Aorta (tissue), 5 donors: ENCODE measurements at places on chromosomes 1 and 21.

GRCh38 chr1:222275001-222275728 is 272.7 kb downstream of the HHIPL2 start:
- no peaks in the 10 kb centered on the region for H3K27me3 ChIP-seq
- H3K4me3 ChIP-seq = no peak overlapping the region

DNA sequence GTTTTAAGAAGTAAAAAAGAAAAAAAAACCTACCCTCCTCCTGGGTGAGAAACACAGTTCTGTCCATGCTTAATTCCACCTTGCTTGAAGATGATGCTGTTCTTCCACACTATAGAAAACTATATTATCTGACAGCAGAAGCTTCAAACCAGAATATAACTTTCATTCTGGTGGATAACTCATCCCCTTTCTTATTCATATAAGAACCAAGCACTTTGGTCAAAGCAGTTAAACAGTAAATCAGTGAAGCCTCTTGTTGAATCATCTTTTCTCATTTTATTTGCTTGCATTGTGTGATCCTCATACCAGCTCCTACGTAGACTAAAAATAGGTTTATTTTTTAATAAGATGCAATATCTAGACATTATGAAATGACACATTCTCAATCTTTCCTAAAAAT is 36.7 kb upstream of the PRDX6 start:
- no peak overlapping the region for H3K4me3 ChIP-seq
- no peaks in the 10 kb centered on the region for H3K36me3 ChIP-seq
- H3K27ac ChIP-seq = no peak overlapping the region
- H3K4me1 ChIP-seq = peaks cover 3% of the 10 kb centered on the region

DNA sequence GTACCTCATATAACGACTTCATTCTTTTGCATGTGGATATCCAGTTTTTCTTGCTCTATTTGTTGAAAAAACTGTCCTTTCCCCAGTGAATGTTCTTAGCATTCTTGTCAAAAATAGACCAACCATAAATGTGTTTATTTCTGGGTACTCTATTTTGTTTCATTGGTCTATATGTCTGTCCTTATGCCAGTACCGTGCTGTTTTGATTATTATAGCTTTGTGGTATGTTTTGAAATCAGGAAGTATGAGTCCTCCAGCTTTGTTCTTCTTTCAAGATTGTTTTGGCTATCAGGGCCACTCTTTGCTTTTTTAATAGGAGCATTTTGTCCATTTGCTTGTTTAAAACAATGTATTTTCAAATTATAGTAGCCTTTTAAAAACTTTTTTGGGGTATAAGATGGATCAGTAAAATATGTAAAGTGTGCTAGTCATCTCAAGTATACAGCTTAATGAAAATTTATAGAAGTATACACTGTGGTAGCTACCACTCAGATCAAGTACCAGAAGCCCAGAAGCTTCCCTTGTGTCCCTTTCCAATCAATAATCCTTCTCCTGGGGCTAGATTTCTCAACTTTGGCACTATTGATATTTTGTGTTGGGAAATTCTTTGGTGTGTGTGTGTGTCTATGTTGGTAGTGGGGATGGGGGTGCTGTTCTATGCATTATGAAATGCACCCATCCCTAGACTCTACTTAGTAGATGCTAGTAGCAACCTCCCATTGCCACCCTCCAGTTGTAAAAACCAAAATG is 16.8 kb downstream of the MROH7 start:
- H3K4me1 ChIP-seq = no peaks in the 10 kb centered on the region
- H3K4me3 ChIP-seq = no peak overlapping the region
- no peaks in the 10 kb centered on the region for H3K36me3 ChIP-seq
- DNase-seq = no peak

- H3K36me3 ChIP-seq = no peaks in the 10 kb centered on the region
- H3K27me3 ChIP-seq = no peaks in the 10 kb centered on the region
- H3K4me1 ChIP-seq = peaks cover 1% of the 10 kb centered on the region
- H3K27ac ChIP-seq = no peak overlapping the region
These were observed 148.7 kb downstream of the ADGRL2 start for GRCh38 chr1:81949421-81949820.

- peaks cover 2% of the 10 kb centered on the region for H3K4me1 ChIP-seq
- no peak overlapping the region for H3K4me3 ChIP-seq
- H3K27me3 ChIP-seq = no peaks in the 10 kb centered on the region
- no peaks in the 10 kb centered on the region for H3K36me3 ChIP-seq
- no peak overlapping the region for H3K27ac ChIP-seq
These were observed 67.8 kb upstream of the BCL10 start for GRCh38 chr1:85344256-85344694.

DNA sequence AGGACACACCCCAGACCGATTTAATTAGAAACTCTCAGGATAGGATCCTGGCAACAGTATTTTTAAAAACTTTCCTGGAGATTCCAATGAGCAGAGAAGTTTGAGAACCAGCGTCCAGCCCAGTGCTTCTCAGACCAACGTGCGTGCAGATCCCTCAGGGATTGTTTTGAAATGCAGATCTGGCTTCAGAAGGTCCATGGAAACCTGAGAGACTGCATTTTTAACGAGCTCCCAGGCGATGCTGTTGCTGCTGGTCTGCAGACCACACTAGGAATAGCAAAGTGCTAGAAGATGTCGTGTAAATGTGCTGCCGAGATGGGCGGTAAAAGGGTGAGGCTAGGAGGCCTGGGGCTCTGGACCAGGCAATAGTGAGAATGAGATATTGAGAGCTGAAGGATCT is 18.4 kb upstream of the CASQ1 start:
- no peaks in the 10 kb centered on the region for H3K27me3 ChIP-seq
- H3K27ac ChIP-seq = no peak overlapping the region
- no peak overlapping the region for H3K4me3 ChIP-seq
- no peak for DNase-seq
- no peaks in the 10 kb centered on the region for H3K4me1 ChIP-seq
- H3K36me3 ChIP-seq = no peaks in the 10 kb centered on the region
